AG20443 (cell line): ENCODE measurements at places on chromosomes 6 and 20.

DNA sequence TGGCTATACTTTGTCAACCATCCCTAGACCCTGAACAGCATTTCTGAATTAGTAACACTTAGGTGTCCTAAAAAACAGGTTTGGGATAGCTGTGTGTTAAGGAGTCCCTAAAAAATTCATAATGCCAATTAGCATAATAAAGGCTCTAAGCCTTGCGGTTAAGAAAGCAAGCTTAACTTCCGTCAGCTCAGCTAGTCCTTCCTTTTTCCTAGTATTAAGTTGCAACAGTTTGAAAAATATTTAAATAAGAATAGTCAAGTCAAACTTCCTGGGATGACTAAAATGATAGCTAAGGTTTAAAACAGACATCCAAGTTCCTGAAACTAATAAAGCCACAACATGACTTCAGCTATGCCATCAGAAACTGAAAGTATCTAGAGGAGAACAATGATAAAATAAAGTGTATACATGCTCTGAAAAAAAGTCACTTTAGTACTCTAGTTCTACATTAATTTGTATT, 3.5 kb downstream of the AKIRIN2 start:
- DNase-seq, result no peak

DNA sequence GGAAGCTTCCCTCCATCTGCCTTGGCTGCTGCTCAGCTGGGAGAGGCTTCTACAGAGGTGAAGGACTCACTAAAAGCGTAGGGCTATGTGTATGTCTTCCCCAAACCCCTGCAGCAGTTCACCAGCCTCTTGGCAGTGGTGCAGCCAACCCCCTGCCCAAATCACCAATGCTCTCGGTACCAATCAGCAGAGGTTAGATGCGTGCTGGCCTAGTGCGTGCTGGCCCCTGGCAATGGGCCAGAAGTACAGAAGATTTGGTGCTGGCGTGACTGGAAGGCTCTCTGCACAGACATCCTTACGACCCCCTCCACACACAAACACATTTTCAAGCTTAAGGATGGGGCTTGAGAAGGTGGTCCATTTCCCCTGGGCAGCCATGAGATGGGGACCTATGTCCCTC, 79.0 kb downstream of the MRPL14 start:
- no peak for DNase-seq

DNA sequence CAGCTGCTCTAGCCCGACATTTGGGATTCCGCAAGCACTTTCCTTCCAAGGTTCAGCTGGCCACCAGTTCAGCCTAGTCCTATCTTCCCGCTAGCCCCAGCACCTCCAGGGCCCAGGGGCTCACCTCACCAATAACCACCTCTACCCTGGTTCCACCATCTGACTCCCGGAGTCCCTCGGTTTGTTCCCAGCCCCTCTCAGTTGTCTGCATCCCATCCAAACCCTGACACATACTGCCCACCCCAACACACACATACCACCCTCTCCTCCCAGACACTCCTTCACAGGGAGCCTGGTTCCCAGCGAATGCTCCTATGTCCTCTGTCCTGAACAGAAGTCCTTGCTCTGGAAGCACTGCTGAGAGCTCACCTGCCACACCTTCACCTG, 418 bp downstream of the TNXB start:
- DNase-seq, result no peak

DNA sequence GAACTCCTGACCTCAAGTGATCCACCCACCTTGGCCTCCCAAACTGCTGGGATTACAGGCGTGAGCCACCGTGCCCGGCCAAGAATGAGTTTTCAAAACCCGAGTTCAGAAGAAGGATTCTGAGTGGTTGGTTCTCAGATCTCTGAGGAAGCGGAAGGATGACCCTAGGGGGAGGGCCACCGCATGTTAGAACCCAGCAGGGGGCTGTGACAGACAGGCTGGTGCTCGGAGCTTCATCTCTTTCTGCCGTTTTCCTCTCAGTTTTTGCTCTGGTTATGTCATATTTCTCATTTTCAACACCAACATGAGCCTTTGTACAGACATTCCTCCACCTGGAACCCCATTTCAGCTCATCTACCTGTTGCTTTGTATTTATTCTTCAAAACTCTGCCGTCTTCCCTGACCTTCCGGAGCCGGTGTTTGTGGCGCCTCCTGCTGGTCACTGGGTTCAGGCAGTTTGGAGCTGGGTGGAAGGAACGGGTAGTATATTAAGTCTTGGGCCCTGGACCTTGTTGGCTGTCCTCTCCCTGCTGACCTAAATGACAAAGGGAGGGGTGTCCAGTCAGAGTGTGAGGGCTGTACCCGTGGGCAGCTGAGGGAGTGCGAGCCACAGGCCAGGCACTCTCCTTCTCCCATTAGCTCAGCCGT, at the start of gene DEFB123:
Gene DEFB123 (plus strand): TSS at position 621 of the 648 bp plus-strand sequence. CDS start 67 bp downstream, outside the sequence.
- no peak for DNase-seq

DNA sequence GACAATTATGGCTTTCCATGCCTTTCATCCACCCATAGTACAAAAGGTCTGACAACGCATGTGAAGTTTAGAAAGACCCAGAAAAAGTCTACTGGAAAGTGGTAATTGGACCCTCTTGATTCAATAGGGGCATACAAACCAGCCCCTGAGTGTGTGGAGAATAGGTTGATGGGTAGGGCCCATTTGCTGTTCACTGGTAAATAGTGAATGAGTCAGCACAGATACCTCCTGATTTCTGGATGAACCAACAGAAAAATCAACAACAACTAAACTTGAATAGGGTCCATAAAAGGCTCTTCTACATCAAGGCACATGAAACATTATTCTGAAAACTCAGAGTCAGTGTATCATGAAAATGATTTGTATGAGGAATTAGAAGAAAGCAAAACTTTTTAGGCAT, 235.4 kb upstream of the SLC35B3 start:
- no peak for DNase-seq

DNA sequence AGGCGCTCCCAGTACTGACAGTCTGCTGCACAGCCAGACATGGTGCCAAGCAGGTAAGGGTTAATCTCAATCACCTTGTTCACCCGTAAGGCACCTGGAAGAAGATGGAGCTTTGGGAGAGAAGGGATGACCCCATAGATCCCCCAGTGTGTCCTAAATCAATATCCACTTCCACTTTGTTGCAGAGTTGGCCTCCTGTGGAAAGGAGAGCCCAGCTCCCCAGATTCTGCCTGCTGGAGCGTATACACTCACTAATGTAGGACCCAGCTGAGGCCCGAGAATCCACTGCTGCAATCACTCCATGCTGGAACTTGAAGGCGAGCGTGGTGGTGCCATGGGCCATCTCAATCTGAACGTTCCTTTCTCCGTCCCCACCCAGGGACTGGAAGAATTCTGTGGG, 1.2 kb downstream of the PSMB8 start:
- no peak for DNase-seq

GRCh38 chr6:111989743-111990142, 64.2 kb upstream of the CCN6 start:
- no peak for DNase-seq

DNA sequence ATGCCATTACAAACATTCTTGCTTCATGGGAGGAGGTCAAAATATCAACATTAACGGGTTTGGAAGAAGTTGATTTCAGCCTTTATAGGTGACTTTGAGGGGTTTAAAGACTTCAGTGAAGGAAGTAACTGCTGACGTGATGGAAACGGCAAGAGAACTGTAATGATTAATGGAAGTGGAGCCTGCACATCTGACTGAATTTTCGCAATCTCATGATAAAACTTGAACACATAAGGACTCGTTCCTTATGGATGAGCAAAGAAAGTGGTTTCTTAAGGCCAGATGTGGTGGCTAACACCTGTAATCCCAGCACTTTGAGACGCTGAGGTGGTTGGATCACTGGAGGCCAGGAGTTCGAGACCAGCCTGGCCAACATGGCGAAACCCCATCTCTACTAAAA, 226.1 kb downstream of the BCAS1 start:
- no peak for DNase-seq

- no peak for DNase-seq
Measured at GRCh38 chr6:116485559-116486184, 24.5 kb downstream of the CALHM6 start.

DNA sequence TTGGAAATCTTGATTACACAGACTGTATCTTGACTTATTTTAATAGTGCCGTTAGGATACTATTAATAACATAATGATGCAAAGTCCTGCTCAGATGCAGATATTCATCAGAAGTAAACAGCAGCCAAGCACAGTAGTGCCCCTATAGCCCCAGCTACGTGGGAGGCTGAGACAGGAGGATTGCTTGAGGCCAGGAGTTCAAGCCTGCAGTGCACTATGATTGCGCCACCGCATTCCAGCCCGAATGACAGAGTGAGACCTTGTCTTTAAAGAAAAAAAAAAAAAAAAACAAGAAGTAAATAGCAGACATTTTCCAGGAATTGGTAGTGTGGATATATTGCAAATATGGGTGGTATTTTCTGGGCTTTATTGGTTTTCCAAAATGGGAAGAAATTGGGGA, 61.8 kb downstream of the TULP4 start:
- DNase-seq, result no peak

DNA sequence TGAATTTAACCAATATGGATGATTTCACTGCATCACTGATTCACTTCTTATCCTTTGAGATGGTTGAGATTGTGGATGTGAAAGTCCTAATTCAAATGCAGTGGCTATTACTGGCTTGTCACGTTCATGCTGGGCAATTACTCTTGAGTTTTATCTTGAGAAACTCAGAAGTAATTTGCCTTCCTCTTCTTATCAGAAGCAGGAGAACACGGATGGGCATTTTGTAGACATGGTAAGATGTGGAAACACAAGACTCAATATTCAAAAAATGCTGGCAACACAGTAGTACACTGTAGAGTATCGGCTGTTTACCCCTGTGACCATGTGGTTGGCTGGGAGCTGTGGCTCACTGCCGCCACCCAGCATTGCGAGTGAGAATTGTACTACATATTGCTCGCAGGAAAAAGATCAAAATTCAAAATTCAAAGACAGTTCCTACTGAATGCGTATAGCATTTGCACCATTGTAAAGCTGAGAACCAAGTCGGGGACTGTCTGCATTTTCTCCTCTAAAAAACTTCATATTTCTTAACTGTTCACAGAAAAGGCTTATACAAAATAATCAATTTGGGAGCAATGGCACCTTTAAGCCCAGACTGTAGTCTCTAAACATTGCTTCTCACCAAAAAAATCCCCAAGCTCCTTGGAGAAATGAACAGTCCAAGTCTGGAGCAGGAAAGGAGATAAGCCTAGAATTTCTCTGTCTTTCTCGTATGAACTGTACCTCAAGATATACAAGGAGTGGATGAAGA, 61.9 kb upstream of the ELOVL5 start:
- peak; percentile 65 for DNase-seq

- DNase-seq, result no peak
Measured at GRCh38 chr6:111624401-111625098, 18.9 kb upstream of the TRAF3IP2 start.

GRCh38 chr6:115323001-115323400, 737.7 kb downstream of the FRK start:
- no peak for DNase-seq

DNA sequence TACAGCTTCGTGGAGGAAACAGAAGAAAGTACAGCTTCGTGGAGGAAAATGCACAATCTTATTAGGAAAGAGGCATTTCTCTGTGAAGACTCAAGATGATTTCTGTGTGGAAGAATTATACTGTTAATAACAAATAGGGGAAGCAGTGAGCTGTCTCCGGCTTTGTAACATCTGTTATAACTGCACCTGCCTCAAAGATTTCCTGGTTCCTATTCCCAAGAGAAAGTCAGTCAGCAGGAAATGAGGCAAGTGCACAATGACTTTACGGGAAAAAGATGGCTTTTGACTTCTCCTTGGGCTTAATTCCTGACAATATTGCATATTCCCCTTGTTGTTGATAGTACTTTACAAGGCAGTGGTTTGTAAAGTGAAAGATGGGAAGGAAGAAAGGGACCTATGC, 538.5 kb downstream of the BMP2 start:
- DNase-seq, result no peak

- no peak for DNase-seq
Measured at GRCh38 chr20:51357543-51357942, 185.0 kb downstream of the NFATC2 start.

DNA sequence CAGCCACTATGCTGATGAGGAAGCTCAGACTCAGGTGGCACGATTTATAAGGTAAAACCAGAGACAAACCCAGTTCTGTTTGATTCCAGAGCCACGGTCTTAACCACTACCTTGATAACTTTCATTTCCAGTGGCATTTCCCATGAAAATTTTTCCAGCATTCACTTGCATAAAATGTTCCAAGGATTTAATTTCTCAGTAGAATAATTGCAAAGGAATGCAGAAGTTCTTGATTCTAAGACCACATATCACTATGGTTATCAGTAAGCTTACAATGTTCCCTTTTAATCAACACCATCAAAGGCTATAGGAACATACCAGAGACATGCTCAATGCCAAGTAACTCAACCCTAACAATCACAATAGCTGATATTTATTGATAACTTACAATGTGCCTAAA, 306.0 kb upstream of the HS3ST5 start:
- no peak for DNase-seq

DNA sequence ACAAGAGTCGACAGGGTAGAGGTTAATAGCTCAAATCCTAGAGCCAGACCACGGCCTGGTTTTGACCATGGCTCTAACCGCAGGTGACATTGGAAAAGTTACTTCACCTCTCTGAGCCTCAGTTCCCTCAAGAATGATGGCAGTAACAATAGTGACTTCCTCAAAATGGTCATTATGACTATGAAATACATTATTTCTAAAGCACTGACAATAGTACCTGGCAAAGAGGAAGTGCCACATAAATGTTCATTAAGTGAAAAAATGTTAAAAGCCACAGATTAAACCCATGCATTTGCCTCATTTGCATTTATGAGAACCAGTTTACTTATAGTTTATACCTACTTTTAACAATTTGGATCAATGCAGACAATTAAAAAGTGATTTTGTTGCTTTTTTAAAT, 12.3 kb downstream of the BTBD3 start:
- no peak for DNase-seq

DNA sequence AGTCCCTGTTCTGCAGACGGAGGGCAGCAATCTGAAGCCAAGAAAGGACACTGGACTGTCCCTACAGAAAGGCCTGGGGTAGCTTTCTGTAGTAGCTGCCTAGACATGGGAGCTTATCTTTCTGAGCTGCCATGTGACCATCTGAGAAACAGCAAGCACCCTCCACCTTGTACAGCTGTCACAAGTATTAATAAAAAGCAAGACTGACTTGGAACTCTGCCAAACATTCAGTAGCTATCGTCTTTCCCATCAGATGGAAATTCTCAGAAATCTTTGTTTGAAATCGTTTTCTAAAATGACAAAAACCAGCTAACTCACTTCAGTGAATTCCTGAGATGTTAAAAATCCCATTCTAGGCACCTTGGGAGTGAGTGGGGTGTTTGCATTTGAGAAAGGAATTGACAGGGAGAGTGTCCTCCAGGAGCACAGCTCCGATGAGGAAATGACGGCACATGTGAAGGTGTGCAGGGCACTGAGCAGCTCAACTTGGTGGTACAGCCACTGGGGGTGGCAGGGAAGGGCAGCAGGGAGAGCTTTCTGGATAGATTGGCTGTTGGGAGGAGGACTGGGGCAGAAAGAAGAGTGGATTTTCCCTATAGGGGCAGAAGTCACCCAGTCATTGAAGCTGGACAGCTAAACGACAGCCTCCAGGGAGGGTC, 24.5 kb downstream of the ACSS1 start:
- no peak for DNase-seq

- DNase-seq, result no peak
Measured at GRCh38 chr20:43432498-43432897, 25.2 kb upstream of the SRSF6 start.
